ENCODE measurements at places on chromosomes 1 and 21.

- no peak for DNase-seq
Observed at GRCh38 chr1:115193046-115193828, 103.9 kb upstream of the TSPAN2 start.

DNA sequence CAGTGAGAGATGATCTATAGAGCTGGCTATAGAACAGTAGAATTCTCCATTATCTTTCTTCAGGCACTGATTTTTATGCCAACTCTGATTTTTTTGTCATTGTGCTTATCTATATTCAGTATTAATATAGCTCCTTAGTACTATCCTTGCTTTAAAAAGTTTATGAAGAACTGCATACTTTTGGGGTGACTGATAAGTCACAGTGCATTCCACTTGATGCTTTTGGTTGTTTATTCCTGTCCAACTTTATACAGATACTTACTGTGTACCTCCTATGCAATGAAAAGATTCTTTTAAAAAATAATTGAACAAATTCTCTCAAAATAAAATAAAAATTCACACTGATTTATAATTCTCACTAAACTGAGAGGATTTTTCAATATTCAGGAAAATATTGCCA lies 71.6 kb downstream of the COL24A1 start:
- DNase-seq: no peak

- DNase-seq: no peak
Observed at GRCh38 chr1:3660704-3661103, 8.4 kb downstream of the TP73 start.

- no peak for DNase-seq
Observed at GRCh38 chr1:168732736-168733135, 3.7 kb upstream of the DPT start.

- DNase-seq: peak; percentile 49
Observed at GRCh38 chr1:8873506-8874229, 4.8 kb downstream of the ENO1 start.

DNA sequence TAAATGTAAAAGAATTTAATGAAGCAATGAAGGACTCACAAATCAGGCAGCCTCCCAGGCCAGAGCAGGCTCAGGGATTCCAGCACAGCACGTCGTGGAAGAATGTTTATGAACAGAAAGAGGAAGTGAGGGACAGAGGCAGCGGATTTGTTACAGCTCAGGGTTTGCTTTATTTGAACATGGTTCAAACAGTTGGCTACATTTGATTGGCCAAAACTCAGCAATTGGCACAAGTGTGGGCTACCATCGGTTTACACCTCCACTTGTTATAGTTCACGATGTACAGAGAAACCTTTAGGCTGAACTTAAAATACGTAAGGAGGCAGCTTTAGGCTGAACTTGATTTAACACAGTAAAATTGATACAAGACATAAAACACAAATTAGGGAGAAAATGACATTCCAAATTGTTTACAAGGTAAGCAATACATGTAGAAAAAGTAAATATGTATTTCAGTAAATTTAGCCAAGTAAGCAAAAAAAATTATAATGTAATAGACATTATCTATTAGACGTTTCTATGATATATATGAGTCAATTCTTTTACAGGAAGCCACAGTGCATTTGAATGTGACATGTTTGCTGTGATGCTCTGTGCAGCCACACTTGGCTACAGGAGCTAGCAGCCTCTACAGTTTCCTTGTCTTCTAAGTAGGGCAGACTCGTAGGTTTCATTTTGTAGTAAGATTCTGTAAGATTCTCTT lies 126.5 kb downstream of the ADSS2 start:
- DNase-seq: no peak

DNA sequence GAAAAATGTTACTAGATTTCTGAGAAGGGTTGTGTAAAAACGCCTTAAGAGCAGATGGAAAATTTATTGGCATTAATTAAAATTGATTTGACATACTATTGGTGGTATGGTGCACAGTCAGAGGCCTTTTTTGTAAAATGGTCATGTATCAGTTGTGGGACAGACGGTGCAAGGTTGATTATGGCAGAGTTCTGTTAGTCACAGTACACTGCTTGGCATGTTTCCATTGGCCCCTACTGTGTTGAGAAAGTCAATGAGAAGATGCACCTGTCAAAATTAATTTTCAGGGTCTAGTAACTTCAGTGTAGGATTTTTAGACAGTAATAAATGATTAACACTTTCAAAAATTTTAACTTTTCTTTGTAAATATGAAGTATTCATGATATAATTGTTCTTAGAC lies 4.4 kb downstream of the B3GALT2 start:
- DNase-seq: no peak

DNA sequence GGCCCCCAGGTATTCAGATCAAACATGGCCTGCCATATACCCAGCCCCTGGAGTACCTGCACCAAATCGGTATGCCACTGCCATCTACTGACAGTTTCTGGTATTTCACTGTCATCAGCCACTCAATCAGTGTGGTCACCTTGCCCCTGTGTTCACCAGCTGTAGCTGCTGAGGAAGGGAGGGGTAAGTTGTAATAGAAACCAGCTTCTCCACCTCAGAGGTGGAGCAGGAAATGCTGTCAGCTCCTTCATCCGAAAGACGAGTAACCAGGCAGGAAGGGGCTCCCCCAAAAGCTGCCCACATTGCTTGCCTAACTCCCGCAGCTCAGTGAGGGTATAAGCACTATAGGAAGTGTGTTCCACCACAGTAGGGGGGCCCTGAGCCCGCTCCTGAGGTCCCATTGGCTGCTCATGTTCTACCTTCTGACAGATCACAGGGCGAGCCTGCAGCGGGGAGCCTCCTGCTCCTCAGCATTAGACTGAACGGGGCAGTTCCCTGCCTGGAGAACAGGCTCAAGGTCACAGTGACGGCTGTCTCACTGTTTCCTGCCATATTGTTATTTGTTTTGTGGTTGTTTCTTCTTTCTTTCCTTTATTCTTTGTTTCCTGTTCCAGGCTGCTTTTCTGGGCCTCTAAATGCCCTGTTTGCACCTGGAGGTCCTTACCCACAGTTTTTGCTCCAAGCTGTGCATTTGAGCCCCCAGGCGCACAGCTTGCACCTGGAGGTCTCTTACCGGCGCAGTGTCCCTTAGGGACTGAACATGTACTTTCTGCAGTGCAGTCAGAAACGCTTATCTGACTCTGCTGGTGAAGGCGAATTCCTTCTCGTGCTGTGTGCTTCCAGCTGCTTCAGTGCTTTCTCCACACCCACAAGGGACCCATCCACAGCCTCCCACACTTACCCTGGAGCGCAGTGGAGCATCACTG lies 1638.3 kb downstream of the MRPL39 start:
- peak; percentile 57 for DNase-seq

DNA sequence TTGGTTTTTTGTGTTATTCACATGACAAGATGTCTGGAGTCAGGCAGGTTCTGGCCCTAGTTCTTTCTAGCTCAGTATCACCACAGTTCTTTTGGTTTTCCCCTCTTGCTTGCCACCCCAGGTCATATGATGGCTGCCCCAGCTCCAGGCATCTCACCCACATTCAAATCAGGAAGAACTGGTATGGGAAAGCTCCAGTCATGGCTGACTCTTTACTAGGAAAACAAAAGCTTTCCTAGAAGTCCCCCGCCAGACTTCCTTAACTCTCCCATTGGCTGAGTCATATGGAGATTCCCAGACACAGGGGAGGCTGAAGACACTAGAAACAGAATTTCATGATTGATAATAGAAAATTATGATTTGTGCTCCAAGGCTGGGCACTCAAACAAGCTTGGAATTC lies 22.1 kb upstream of the EYA3 start:
- DNase-seq: no peak

DNA sequence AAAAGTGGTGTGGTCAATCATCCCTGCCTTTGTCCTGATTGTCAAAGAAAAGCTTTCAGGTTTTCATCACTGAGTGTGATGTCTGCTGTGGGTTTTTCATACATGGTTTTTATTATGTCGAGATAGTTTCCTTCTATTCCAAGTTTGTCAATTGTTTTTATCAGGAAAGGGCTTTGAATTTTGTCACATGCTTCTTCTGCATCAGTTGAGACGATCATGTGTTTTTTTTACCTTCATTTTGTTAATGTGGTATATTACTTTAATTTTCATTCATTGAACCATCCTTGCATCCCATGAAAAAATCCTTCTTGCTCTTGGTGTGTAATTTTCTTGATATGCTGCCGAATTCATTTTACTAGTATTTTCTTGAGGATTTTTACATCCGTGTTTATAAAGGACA lies 15.5 kb downstream of the PRKCZ start:
- DNase-seq: no peak

DNA sequence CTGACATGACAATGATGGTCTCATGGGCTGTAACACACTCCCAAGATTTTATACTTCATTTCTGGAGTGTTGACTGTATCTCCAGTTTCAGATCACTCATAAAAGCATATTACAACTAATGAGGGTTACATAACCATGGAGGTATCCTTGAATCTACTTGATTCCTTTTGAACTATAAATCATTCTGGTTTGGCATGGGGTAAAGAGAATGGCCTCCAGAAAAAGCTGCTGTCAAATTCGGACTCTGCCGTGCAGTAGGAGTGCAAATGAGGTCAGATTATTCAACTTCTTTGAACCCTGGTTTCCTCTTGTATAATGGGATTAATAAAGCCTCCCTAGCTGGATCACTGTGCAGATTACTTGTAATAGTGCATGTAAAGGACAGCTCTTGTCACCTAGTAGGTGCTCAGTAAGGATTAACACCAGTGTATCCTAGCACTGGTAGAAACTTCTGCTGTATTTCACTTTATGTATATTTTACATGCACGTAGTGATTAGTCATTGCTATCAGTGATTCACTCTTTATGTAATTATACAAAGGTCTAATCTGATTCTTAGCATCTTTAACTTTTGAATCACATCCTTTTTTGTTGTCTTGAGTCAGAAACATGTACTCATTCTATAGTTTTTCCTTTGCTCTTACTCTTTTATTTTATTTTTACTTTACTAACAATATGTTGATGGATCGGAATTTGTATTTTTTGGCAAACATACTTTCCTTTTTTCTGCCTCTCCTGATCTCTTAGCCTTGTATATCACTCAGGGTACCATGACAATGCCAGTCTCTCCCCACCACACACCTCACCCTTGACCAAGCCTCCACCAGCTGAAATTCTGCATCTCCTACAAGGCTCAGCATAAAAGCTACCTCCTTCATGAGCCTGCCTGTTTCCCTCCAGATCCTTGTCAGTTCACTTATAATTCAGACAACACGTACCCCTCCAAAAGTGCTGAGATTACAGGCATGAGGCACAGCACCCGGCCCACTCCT lies 3.2 kb downstream of the LRRC8C start:
- DNase-seq: no peak

GRCh38 chr1:82319546-82319945 lies 518.8 kb downstream of the ADGRL2 start:
- no peak for DNase-seq

DNA sequence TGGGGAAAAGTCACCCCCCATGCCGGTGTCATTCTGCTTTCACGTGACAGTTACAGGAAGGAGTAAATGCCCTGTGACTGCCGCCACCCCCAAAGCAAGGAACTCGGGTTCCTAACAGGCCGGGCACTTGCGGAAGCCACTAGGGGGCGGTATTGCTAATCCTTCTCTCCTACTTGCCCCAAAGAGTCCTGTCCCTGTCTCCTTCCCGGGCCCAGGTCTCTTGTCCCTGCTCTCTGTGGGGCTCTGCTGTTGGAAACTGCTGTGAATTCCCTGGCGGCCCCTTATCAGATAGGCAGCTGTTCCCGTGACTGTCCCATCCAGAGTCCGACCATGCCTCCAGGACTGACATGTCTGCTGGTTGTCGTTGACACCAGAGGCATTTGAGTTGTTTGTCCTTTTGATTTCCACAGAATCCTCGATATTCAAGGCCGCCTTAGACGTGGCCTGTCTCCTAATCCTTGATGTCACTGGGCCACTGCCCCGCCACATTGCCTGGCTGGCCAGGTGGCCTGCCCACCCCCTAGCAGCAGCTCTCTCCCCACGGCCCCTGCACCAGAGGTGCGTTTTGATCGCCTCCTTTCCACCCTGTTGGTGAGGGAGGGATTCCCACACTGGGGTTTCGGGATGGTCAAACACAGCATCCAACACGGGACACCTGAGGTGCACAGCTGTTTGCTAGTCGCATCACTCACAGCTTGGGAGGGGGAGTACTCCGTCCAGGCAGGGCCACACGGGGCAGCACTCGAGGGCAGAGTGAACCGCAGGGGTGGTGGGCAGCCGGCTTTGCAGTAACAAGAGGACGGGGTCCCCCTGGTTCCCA lies 37.3 kb downstream of the CHAF1B start:
- DNase-seq: no peak

DNA sequence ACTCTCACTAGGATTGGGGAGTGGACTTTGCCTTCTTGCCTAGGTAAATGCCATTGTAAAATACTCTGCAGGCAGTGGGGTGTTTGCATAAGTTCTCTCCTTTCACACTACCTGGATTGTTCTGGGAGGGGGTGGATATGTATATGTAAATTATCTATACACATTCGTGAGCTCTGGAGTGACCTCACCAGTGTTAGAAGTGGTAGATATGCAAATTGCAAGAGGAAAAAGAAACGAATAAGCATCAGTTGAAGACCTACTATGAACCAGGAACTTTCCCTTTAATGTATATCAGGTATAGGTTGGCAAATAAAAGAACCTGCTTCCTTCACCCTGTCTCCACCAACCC lies 1.5 kb upstream of the ARHGEF11 start:
- DNase-seq: no peak

DNA sequence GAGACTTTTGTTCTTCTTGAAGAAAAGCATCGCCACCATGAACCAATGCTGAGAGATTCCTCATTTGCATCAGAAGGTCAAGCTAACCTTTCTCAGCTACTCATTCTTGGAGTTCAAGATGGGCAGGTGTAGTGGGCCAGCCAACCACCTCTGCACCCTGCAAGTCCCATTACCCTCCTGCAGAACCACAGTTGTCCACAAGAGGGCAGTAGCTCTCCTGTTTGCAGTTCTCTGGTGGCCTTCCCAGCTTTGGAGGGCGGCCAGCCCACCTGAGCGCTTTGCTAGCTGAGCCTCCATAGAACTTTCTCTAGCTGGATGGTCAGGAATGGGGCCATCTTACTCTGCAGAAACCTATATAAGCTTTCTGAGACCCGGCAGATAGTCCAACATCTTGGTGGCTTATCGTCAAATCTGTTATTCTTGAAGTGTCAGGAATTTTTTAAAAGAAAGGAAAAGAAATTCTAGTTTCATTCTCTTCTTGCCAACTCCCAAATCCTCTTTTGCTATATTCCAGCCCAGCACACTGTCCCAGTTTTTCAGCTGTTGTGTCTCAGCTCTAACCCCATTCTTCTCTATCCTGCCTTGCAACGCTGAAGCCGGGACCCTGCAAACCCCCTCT lies 11.0 kb upstream of the LMX1A start:
- peak; percentile 59 for DNase-seq

GRCh38 chr21:36059823-36060158 lies 535 bp downstream of the SETD4 start:
- DNase-seq: no peak

DNA sequence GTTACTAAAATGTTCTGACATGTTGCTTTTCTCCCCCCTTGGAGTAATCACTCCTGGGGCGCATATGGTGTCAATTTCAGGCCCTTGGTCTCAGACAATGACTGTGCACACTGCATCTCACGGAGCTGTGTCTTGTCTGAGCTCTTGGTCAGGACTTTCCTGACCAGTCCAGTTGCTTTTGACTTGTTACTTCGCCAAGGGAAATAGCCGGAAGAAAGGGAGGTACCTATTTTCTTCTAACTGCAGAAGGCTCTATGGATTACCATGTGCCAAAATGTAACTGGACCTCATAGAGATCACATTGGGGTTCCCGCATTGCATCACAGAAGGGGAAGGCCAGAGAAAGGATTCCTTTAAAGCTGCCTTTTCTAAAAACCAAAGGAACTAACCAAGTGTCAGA lies 68.6 kb downstream of the SPAG17 start:
- no peak for DNase-seq

All from T follicular helper cell (primary cell).